Natural killer cell (primary cell): ENCODE measurements at places on chromosomes 2 and 18.
A peak's percentile ranks its signal among the peaks of the same experiment; 100 is the strongest.

DNA sequence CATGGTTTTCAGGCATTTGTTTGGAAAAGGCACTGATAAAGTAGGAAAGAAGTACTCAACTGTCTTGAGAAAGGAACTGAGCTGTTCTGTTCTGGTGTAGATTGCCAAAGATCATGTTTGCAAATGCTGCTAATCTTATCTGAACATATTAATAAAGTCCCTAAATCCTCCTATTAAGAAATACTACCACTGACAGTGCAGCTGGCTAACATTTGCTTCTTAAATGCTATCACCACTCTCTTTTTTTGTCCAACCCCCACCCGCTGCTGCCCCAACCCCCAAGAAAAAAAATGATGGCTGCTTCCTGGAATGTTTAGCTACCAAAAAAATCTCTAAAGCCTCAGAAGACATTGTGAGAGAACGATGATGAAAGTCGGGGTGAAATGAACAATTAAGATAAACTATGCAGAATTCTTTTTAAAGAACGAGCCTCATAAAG, 130.7 kb downstream of the CCBE1 start:
- DNase-seq = no peak

DNA sequence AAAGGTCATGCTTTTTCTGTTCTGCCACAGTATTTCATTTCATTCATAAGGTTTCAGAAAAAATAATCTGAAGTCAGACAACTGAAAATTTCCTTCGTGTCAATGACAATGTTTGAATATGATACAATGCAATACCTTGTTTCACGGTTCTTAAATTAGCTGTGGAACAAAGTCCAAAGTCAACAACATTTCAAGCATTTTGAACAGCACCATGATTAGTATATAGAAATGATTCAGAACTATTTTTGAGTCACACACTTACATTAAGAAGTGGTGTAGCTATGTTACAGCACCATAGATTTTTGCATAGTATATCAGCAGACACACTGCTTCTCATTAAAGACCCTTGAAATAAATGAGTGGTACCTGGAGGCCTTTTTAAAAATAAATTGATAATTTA, 178.3 kb upstream of the DSEL start:
- no peak for DNase-seq

DNA sequence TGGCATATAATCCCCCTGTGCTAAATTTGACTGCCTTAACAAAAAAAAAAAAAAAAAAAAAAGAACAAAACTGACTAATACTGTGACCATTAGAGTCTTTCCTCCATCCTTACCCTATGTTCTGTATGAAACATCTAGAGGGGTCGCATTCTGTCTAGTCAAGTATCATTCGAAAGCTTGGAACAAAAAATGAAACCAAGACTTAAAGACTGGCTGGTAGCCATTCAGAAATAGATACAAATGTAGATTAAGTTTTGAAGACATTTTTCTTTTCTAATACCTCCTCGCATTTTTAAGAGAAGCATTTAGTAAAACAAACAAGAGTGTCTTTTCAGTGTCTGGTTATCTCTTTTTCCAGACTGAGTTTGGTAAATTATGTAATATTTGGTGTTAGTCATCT, 66.7 kb downstream of the SPATS2L start:
- peak; percentile 17 for DNase-seq

DNA sequence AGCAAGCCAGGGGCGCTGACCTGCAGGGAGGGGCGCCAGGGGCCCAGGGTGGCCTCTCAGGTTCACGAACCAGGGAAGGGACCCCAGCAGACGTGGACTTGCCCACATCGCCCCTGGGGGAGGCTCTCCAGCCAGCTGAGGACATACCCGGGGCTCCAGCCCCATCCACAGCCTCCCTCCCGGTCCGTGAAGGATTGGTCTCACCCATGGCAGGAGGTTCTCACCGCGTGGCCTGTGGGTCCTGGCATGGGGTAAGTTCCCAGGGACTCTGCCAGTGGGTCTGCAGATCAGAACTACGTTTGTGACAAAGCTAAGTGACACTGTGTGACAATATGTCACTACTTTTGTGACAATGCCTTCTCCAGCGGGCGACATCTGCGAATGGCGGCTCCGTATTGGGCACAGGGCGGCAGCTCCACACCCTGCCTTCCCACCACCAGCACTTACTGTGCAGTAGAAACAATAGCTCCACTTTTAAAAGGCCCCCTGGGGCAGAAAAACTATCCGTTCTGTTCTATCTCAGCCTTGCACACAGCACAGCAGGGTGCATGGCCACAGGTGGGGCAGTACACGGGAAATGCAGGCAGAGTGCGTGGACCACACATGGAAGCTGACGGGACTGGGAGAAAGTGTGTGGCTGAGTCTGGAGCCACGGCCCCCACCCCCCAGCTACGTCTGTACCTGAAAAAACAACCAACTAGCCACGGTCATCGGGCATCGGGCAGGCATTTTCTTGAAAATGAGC, 65.2 kb upstream of the CTDP1 start:
- no peak for DNase-seq

DNA sequence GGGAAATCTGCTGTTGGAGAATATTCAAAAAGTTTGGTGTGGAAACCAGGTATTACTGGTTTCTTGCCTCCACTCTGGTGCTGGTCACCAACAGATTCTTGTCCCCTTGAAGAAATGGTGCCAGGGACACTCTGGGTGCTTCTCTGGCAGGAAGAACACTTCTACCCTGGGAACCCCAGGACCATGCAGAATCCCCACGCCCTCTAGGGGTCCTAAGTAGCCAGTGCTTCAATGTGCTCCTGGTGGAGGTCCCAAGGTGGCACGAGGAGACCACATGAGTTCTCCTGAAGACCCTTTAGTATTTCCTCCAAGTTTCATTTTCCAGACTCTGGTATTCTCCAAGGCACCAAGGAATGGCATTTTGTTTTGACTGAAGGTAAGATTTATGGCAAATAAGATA, 380.6 kb downstream of the TSN start:
- no peak for DNase-seq

- no peak for DNase-seq
Measured at GRCh38 chr18:58842978-58843687, 21.5 kb upstream of the ZNF532 start.

GRCh38 chr18:62505669-62506494, 16.9 kb upstream of the ZCCHC2 start:
- DNase-seq = peak; percentile 69

DNA sequence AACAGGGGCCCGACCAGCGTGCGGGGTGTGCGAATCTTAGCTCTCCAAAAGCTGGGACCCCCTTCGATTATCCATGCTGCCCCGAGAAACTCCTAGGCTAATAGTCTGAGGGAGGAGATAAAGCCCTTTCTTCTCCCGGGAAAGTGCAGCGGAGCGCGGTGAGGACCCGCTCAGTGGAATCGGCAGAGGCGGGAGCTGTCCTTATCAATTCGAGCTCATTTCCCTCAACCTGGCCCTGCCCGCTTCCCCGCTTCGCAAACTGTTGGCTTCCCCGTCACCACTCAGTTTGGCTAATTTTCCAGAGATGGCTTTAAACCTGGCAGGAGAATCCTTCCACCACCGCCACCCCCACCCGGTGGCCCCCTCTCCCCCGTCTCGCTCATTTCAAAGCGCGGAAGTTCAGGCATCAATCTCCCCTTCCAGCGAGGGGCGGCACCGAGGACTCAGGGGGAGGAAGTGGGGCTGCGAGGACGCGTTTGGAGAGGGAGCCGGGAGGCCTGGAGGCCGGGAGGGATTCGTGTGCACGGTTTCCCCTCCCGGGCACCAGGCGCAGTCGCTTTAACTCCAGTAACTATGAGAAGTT, 1.6 kb downstream of the KLHL14 start:
- no peak for DNase-seq

DNA sequence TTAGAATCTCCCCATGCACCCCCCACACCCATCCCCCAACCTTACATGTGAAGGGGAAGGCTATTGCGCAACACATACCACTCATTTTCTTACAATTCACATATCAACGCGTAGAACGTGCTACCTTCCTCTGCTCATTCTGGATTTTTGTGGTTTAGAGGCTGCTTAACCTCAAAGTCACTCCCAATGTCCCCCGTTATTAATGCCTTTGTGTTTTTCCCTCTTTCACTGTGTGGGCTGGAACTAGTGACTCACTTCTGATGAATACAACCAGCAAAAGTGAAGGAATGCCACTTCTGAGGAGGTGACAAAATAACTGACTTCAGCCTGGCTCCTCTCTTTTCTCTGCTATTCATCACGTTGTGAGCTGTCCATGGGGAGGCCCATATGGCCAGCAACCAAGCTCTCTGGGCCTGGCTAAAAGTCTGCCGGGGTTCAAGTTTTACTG, 342.5 kb upstream of the NXPH2 start:
- DNase-seq = no peak

DNA sequence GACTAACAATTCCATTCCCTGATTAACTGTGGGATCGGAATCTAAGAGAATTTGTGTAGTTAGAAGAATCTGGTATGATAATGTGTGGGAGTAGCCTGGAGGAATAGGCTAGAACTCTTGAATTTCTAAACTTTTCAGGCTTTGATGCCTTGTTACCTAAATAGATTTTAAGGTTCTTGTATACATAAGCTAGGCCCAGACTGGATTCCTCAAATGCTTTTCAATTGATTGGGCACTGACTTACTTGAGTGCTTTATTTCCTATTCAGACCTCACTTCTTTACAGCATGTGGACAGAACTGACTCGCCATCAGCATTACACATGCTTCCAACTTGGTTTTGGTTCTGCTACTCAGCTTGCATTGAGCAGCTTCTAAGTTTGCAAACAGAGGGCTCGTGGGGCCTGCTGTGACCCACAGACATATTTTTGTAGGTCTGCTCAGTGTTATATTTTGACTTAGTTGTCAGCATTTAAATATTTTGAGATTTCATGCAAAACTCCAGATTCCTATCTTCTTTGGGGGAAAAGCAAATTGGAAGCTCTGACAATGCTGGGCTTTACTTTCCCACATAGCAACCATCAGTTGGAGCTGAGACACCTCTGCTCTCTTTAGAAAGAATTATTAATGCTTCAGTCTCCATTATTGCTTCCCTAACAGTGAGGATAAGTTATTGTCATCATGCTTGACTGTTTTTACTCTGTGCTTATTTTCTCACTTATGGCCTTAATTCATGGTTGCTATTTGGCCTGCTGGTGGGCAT, 5.7 kb downstream of the PARD3B start:
- no peak for DNase-seq

DNA sequence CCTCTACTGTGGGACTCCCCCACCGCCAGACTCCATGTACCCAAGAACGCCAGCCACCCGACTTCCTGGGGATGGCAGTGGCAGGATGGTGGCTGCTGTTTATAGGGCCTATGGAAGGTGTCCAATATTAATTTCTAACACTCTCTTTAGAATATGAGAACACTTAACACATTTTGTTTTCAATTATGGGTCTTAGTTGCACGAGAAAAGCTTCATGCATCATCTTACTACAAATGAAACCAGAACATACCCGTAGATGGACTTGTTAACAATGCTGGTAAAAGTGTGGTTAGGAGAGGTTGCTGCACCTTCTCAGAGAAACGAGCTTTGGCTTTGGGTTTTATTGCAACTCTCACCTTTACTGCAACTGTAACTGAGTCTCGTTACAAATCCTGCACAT, 335.6 kb upstream of the ID2 start:
- peak; percentile 43 for DNase-seq

- DNase-seq = no peak
Measured at GRCh38 chr18:43886341-43886740, 609.1 kb upstream of the SYT4 start.

- peak; percentile 40 for DNase-seq
Measured at GRCh38 chr2:104849618-104850141, 4.2 kb upstream of the POU3F3 start.

DNA sequence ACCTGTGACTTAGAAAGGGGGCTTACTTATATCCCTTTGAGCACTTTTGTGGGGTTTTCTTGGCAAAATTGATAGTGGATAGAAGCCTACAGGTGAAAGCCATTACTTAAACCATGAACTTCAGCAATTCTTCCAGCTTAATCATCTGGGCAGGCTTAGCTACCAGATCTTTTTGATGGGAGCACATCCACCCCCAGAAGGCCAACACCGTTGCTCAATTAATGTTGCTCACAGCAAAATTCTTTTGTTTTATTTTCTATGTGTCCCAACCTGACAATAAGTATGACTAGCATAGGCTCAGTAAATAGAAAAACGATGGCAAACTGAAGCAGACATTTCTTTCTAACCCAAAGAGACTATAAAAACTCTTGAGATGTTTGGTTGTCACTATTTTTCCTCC, 269.4 kb upstream of the TCF4 start:
- no peak for DNase-seq

DNA sequence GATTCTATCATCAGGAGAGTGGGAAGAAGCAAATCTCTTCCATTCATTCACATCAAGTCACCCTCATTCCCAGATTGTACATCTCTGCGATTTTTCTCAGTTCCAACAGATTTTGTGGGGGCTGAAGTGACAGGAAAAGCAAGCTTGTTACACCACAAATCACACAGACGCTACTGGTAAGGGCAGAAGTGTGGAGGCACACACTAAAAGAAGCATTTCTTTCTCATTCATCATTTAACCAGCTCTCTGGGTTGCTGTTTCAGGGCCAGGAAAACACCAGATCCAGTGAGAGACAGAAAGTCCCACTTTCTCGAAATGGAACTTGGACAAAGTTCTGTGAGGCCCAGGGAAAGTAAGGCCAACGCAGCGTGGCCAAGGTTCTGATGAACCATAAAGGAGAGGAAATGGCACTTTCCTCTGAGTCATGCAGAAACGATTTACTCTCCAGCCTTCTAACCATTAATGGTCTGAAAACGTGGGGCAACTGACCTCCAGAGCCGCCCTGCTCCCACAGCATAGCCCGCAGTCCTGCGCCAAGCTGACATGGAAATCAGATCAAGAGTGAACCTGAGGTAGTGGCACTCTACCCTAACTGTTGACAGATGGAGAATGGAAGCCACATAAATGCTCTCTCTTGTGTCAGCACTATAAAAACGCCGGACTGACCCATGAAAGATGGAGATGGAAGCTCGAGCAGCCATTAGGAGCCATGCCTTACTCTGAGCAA, 191.0 kb downstream of the C1D start:
- no peak for DNase-seq

DNA sequence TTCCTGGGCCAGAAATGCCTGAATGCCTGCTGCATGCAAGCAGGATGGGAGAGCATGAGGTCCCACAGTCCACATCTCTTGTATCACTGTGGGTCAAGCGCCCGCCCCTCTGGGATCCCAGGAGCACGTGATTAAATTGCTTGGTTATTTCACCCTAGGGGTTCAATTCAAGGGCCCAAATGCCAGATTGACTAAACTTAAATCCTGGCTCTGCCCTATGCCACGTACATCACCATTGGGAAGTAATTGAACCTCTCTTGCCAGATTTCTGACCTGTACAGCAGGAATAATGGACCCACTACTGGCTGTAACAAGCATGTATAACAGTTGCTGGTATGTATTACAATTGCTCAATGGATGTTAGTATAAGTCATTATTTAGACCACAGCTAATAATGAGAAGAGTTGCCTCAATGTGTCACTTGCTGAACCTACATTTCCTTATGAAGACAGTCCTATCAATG, 19.9 kb downstream of the FHL2 start:
- DNase-seq = no peak
